ENCODE measurements at places on chromosomes 2 and 18.
A peak's percentile ranks its signal among the peaks of the same experiment; 100 is the strongest.

GRCh38 chr18:10892786-10893185, 256.6 kb downstream of the PIEZO2 start:
- no peak for DNase-seq

GRCh38 chr2:194491409-194492115, 1165.5 kb upstream of the SLC39A10 start:
- DNase-seq, result no peak

DNA sequence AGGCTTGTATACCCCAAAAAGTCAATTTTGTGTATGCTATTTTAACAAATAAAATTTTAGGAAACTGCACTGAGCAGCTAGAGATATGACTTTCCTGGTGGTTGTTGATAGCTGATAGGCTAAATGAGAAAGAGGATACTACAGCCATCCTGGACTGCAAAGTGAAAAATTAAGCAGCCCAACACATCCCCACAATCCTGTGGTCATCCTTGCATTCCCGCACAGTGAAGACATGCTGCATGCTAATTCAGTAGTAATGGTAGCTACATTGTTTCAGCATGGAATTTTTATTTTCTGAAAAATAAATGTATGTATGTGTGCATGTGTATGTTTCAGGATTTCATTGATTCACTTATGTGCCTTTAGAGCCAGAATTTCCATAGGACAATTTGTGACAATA, 124.2 kb upstream of the CCDC68 start:
- no peak for DNase-seq

DNA sequence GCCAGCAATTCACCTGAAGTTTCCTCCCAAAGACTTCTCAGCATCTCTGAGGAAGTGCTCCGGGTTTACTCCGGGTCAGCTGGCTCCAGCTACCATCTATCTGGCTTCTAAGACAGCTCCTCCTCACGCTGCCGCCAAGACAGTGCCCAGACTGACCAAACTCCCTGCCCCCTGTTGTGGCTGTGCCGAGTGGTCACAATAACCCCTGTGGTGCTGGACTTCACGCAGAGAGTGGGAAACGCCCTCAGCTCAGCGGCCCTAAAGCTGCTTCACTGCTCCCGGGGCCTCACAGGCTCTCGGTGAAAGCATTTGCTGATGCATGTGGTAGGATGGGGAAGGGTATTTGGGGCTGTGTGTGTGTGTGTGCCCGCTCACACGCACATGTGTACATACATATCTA, 154.8 kb upstream of the ZNF236 start:
- no peak for DNase-seq

DNA sequence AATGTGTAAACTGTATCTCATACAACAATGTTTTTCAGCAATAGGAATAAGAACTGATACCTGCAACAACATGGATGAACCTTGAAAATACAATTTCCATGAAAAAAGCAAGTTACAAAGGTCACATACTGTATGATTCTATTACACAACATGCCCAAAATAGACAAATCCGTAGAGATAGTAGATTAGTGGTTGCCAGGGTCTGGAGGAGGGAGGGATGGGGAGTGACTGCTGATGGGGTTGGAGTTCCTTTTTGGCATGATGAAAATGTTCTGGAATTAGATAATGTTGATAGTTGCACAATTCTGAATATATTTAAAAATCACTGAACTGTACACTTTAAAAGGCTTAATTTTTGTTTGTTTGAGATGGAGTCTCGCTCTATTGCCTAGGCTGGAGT, 33.8 kb downstream of the UBXN4 start:
- DNase-seq, result no peak

- DNase-seq, result no peak
Measured at GRCh38 chr2:120710256-120710655, 25.4 kb upstream of the GLI2 start.

- DNase-seq, result no peak
Measured at GRCh38 chr18:73101977-73102376, 234.2 kb upstream of the NETO1 start.

DNA sequence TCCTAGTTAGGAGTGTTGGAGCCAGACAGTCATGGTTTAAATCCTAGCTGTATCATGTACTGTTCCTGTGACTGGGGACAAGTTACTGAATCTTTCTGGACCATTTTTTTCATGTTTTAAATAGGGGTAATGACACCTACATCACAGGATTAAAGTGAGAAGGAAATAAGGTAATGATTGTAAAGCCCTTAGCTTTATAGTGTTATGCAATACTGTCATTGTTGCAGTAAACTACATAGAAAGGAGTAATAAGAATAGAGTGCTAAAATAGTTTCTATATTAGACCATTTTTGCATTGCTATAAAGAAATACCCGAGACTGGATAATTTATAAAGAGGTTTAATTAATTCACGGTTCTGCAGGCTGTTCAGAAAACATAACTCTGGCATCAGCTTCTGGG, 14.5 kb downstream of the AGPS start:
- no peak for DNase-seq

- DNase-seq, result no peak
Measured at GRCh38 chr2:47057687-47058002, 97.5 kb downstream of the STPG4 start.

DNA sequence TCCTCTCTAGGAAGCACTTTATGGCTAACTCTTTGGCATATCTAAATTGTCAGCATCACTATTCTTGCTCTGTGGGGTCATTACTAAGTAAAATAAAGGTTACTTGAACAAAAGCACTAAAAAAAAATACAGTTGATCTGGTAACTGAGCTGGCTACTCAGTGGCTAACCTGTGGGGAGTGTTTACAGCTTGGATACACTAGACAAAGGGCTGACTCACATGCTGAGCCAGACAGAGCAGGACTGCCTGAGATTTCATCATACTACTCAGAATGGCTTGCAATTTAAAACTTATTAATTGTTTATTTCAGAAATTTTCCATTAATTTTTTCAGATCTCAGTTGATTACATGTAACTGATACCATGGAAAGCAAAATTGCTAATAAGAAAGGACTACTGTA, 1690.4 kb upstream of the SLC39A10 start:
- no peak for DNase-seq

DNA sequence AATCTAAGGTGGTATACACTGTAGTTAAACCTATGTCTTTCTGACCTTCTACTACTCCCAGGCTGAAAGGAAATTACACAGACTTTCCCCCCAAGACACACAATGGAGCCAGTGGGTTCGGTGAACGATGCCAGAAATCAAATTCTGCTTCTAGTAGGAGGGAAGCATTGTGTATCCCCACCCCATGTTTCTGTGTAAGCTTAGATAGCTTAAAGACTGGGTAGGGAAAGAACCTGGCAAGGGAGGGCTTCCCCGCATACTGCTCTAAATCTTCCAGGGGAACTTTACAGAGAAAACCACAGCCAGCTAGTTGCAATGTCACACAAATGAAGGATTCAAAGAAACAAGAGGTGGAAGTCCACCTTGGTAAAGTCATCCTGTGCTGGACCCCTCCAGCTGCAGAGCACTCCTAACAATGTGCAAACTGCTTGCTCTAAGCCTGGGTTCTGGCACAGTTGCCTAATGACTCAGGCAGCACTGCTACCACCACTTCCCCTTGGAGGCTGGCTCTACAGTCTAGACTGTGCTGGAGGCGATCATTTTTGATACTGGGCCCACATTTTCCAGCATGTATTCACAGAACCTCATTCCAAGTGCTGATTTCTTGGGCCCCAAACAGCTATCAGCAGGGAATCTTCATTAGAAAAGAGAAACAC, 47.5 kb downstream of the TRIB2 start:
- DNase-seq, result no peak

- DNase-seq, result peak; percentile 63
Measured at GRCh38 chr2:207692206-207693065, 19.0 kb upstream of the CCNYL1 start.

DNA sequence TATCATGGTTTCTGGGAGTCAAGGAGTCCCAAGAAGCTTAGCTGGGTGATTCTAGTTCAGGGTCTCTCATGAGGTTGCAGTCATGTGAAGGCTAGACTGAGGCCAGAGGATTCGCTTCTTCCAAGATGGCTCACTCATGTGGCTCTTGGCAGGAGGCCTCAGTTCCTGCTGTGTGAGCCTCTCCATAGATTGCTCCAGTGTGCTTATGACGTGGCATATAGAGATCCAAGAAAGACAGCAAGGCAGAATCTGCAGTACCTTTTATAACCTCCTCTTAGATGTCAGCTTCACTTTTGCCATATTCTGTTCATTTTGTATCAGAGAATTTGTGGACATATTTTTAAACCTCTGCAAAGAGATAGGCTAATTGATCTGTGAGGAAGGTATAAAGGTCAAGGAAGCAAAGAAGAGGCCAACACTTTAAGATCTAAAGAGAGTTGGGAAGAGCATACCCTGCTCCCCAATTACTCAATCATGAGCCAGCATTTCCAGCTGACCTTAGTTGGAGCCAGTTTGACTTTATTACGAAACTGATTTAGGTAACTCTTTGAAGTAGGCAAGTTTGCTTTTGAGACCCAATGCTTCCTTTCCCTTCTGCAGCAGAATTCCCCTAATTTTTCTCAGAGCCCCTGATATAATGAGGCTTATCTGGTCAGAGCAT, 134.7 kb downstream of the EML6 start:
- DNase-seq, result no peak

DNA sequence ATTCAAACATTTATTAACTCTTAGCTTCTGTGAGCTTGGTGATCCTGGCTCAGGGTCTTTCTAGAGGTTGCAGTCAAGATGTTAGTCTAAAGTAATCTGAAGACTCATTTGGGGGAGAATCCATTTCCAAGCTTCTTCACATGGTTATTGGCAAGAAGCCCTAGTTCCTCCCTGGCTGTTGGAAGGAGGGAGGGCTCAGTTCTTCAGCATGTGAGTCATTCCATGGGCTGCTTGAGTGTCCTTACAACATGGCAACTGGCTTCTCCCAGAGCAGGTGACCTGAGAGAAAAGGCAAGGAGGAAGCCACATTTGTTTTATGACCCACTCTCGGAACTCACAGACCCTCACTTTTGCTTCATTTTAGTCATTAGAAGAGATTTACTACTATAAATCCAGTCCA, 10.6 kb upstream of the C2orf74 start:
- no peak for DNase-seq

DNA sequence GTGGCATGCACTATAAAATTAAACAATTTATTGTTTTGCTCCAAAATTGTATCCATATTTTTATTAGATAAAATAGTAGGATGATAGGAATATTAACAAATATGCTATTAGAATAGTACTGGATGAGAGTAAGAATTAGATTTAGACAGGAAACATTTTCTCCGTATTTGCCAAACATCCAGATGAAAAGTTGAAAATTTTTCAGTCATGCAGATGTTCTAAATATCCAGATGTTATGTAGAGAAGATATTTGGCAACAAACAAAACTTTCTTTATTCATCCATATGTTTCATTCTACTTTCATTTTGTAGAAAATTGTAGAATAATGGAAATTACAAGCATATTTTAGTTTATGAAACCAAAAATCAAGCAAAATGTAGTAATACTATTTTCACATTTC, 45.2 kb upstream of the NEUROD1 start:
- no peak for DNase-seq

- DNase-seq, result no peak
Measured at GRCh38 chr2:11128243-11128951, 26.9 kb upstream of the SLC66A3 start.

GRCh38 chr2:240572141-240573031, 4.1 kb downstream of the RNPEPL1 start:
- DNase-seq, result no peak

DNA sequence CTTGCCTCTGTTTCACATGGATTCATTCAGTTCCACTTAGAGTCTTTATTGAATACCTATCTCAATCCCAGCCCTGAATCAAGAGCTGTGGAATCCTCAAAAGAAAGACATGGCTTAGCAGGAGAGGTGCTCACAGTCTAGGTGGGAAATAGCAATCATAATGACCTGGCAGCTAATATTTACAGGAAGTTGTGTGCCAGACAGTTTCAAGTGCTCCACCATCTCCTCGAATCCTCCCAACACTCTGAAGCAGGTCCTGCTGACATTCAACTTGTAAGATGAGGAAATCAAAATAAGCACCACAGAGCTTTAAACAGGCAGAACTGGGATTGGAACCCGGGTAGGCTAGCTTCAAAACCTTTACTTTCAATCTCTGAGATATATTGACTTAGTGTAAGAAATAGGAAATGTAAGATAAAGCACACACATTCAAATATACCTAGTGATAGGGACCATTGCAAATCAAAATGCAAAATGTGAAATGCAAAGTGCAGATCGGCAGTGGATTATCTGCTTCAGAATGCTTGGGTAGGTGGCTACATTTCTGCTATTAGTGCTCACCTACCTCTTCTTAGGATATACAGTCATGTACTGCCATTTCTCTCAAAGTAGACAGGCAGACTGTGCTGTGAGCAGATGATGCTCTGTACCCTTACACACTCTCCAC, 182.0 kb downstream of the PRKCE start:
- DNase-seq, result no peak

DNA sequence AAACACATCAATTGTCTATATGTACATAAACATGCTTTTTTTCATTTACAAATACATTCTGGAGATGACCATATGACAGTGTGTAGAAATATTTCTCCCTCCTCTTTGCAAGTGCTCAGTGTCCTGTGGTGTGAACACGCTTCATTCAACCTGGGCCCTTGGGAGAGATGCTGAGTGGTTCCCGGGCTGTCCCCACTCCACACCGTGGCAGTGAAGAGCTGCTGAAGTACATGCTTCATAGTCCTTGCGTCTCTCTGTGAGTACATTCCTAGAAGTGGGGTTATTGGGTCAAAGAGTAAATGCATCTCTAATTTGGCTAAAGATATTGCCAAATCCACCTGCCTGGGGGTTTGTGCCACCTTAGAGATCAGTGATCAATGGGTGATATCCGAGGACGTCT, 6.5 kb upstream of the GPR35 start:
- DNase-seq, result no peak

- DNase-seq, result no peak
Measured at GRCh38 chr2:101107241-101107640, 43.9 kb downstream of the TBC1D8 start.

GRCh38 chr2:237213315-237214022, 127.8 kb downstream of the COPS8 start:
- DNase-seq, result no peak

- DNase-seq, result no peak
Measured at GRCh38 chr18:69880083-69880482, 67.6 kb downstream of the CD226 start.

DNA sequence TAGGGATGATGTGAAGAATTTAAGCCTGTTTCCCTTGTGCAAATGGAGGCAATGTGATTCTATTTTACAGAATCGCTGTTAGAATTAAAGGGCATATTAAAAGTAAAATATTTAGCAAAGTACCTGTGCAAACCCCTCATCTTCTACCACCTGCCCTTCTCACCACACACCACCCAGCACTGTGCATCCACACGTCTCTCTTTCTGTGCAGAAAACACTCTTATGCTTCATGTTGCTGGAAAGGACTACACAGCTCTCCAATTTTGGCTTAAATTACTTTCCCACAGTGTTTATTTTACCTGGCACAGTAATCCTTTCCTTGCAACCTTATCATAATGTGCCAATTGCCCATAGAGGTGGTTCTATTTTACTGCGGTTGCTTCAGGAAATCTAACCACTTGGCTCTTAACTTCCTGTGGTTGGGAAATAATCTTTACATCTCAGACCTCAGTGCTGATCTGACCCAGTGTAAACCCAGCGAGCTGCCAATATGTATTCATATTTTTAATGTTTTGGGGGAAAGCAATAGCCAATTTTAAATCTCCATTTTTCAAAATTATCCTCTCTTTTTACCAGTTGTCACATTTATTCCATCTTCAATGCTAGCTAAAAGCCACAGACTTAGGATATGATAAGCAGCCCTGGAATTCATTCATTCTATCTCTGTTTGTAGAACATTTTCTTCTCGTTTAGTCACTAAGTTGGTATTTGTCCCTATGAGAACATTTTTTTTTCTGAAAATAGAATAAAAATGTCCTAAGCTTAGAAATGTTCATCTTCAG, 250.9 kb downstream of the DSEL start:
- no peak for DNase-seq

- no peak for DNase-seq
Measured at GRCh38 chr2:62208758-62209114, 12.8 kb downstream of the B3GNT2 start.

Measured in D341Med (cell line).